Activated naive CD4-positive, alpha-beta T cell treated with anti-CD3 and anti-CD28 coated beads, Interleukin-2, amount 50 U/mL, for 72 hours (primary cell): ENCODE measurements at places on chromosomes 6 and 20. TPM values are rescaled to one million over a fixed set of nuclear protein-coding genes. Genes with fewer than 3 reads are reported as not detected.

DNA sequence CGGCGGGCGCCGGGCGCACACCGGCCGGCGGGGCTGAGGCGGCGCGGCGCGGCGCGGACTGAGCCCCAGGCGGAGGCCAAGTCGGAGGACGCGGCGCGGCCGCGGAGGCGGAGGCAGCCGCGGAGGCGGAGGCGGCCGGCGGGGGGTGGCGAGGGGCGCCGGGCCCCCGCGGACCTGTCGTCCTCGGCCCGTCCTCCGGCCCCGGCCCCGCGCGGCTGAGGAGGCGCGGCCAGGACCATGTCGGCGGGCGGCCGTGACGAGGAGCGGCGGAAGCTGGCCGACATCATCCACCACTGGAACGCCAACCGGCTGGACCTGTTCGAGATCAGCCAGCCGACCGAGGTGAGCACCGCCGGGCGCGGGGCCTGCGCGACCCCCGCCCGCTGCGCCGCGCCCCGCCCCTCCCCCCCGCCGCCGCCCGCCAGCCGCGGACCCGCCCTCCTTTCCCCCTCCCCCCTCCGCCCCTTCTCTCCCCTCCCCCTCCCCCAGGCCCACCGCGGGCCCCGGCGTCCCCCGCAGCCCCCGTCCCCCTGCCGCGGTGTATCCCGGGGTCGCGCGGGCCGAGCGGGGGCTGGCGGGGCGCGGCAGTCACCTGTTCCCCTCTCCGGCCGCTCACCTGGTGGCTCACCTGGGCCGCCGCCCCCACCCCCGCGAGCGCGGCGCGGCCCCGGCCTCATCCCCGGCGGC, at the start of gene AFDN:
Gene AFDN (plus strand): TSS at position 16 of the 687 bp plus-strand sequence. CDS start 222 bp downstream, at position 238.
- DNase-seq: no peak

VSX1 gene
- not detected for total RNA-seq

SLCO4A1 gene
- total RNA-seq: 39.3 TPM

- no peak for DNase-seq
These were observed 33.8 kb downstream of the RRBP1 start for GRCh38 chr20:17648315-17648646.

DNA sequence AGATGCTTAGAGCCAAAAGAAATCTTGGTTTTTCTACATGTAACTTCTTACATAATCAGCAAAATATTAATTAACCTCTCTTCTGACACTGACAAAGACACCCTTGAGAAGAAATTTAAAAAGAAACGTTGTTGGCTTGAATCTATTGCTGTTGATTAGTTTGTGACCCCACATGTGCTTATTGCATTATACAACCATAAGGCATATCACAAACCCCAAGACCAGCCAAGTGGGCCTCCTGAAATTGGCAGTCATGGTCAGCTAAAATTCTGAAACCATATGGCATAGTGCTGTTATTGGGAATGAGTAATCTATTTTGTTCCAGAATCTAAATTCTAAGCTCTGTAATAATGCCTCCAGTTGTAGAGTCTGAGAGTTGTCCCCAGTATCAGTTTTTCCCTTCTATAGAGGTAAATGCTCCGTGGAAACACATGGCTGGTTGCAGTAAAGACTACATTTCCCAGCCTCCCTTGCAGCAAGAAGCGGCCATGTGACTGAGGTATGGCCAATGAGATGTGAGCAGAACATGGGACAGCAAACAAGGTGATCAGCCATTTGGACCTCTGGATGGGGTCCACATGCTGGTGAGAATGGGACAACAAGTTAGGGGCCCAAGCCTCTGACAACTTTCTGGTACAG, 42.3 kb upstream of the PTPN1 start:
- DNase-seq: no peak

RIMS4 gene
- 0.18 TPM for total RNA-seq

- no peak for DNase-seq
These were observed 56.4 kb downstream of the TTI1 start for GRCh38 chr20:37976887-37977286.

DNA sequence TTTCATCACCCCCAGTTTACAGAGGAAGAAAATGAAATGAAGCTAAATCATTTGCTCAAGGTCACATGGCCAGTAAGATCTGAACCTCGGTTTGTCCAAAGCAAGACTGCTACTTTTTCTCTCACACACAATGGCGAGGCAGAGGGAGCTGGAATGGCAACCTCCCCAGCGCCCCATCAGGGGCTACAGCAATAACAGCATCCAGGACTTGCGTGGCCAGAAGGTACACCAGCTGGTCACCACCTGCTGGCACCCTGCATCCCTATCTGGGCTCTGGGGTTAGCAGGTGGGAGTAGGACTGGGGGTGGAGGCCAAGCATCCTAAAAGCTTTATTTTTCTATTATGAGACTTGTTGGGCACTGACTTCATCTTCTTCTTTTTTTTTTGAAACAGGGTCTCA, 41.3 kb downstream of the TTI1 start:
- no peak for DNase-seq

DNA sequence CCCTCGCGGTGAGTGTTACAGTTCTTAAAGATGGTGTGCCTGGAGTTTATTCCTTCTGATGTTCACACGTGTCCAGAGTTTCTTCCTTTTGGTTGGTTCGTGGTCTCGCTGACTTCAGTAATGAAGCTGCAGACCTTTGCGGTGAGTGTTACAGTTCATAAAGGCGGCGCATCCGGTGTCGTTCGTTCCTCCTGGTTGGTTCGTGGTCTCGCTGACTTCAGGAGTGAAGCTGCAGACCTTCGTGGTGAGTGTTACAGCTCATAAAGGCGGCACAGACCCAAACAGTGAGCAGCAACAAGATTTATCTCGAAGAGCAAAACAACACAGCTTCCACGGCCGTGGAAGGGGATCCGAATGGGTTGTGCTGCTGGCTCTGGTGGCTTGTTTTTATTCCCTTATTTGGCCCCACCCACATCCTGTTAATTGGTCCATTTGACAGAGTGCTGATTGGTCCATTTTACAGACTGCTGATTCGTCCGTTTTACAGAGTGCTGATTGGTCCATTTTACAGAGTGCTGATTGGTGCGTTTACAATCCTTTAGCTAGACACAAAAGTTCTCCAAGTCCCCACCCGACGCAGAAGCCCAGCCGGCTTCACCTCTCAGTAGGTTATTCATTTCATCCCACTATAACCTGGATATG, 48.2 kb upstream of the ARG1 start:
- DNase-seq: no peak

PARD6B gene
- total RNA-seq: 6.9 TPM

DNA sequence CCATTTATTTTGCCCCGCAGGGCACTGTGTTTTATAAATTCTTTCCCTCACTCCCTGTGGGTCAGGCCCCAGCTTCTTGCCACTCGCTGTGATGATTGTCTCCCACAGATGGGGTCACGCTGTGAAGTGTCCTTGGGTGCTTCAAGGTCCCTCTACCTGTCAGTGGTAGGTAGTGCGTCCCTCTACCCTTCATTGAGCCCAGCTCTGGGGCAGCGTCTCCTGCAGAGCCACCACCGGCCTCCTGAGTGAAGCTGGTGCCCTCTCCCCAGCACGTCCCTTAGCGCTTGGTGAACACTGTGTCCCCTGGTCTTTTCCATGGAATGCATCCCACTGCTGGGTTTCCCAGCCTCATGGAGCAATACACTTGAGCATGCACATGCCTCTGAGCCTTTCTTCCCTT, 108.2 kb downstream of the NRN1 start:
- DNase-seq: no peak

STXBP5 gene
- 17.7 TPM for total RNA-seq

DNA sequence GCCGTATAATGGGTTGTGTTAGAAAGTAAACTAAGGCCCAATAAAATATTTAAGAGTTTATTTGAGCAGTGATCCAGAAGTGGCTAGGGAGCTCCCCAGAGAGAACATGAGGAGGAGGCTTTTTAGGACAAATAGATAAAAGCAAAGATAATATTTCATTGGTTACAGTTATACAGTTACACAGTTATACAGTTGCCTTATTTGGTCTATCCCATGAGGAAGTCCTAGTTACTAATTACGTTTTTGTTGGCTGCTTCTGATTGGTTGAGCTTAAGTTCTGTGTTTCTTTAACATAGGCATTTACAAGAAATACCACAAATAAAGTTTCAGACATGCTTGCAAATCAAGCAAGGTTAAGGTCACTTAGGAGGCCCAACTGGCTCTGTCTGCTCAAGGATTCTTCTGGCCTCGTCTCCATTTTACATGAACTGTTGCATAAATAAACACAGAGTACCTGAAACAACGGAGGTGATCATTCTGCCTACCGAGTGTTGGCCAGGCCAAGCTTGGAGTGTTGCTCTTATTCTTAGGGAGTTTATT, 7.0 kb downstream of the UBD start:
- DNase-seq: no peak

DNA sequence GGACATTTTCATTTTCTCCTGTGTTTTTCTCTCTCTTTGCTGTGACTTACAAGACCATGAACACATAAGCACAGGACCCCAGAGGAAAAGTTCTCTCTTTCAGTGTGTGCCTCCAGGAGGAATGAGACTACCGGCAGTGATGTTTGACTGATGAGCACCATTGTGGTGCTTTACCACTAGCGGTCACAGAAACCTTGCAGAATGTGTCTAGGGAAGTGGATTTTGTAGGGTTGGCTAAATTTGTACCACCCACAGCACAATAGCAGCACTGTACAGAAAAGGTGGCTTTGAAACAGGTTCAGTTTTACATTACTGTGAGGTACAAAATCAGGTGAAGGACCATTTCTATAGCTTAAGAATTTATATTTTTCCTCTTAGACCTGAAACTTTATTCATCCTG, 301.9 kb upstream of the SUPT3H start:
- DNase-seq: no peak

SLPI gene
- total RNA-seq: not detected

DNA sequence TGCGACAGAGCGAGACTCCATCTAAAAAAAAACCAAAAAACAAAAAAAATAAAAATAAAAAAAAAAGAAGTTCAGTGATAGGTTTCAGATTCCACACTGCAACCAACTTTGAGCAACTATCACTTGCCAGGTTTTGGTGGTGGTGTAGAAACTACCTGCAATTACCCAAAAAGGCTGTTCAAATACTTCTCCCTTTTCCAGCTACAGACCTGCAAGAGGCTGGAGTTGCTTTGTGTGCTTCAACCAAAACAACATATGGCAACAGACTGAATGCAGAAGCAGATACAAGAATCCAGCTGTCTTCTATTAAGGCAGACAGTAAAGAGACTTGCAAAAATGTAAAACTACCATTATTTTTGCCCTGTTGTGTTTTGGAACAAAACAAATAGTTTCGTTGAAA, 9.3 kb upstream of the BCAS1 start:
- DNase-seq: no peak

- no peak for DNase-seq
These were observed 284.1 kb upstream of the MANEA start for GRCh38 chr6:95293257-95293656.

LY6G5B gene
- total RNA-seq: 26.5 TPM

DNA sequence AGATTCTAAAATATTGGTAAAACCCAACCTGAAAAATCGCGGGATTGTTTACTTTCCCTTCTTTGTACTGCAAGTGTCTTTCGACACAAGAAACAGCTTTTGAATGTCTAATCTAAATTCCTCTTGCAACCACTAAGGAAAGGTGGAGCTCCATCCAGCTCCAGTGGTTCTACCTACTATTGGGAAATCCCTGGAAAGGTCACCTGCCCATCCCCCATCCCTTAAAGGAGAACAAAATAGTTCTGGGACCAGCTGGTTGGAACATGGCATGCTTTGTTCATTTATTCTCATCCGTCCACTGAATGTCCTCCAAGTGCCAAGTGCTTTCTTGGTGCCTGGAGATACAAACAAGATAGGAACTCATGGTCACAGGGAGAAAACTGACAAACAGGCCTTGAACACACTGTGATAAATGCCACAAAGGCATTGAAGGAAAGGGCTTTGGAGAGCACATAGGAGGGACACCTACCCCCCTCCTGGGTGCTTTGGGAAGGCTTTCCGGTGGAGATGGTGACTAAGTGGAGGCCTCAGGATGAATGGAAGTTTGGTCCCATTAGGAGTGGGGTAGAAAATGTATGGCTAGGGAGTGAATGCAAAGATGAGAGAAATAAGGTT, 2.3 kb upstream of the CITED2 start:
- DNase-seq: no peak

MUCL3 gene
- not detected for total RNA-seq

GRCh38 chr6:47348316-47348863, 38.7 kb upstream of the TNFRSF21 start:
- DNase-seq: no peak

MCUR1 gene
- 27.4 TPM for total RNA-seq

- DNase-seq: no peak
These were observed 11.6 kb upstream of the VNN1 start for GRCh38 chr6:132725471-132725870.

GRCh38 chr6:111657146-111657545, 51.5 kb upstream of the TRAF3IP2 start:
- no peak for DNase-seq

- no peak for DNase-seq
These were observed 14.6 kb upstream of the CFAP206 start for GRCh38 chr6:87393026-87393622.

DNA sequence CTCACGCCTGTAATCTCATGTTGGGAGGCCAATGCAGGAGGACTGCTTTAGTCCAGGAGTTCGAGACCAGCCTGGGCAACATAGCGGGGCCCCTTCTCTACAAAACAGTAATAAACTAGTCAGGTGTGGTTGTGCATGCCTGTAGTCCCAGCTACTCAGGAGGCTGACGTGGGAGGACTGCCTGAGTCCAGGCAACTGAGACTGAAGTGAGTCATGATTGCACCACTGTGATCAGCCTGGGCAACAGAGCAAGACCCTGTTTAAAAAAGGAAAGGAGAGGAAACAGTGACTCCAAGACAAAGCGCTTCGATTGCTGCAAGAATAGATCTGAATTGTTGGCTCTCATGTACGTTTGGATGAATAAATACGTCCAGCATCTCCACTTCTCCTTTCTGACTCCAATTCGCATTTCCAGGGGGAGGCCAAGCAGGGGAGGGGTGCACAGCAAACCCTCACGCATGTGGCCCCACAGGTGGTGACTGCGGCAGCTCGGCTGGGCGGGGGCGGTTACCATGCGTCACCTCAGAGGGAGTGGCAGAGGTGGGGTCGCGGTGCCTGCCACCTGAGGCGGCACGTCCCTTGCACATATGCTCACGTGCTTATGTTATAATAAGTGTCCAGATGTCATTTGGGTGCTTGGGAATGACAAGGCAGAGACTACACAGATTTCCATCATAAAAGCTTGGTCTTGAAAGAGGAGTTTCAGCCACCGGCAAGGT, 95.1 kb upstream of the MPC1 start:
- no peak for DNase-seq

VWA7 gene
- total RNA-seq: 2.6 TPM

PSORS1C1 gene
- 3.2 TPM for total RNA-seq

PTCRA gene
- not detected for total RNA-seq

GSTA1 gene
- not detected for total RNA-seq

DNA sequence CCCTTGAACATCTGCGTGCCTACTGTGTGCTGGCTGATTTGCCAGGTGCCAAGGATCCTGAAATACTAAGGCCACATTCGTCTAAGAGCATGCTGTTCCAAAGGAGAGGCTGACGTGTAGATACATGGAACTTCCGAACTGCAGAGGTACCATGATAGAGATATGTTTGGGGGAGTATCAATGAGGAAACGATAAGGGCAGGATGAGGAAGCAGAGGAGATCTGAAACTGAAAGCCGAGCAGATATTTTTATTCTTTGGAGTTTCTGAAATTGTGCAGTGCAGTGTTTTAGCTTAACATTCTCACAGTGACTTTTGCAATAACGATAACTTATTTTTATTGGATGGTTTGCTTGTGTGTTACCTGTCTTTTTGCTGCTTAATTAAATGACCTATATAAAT, 24.3 kb downstream of the BMP6 start:
- no peak for DNase-seq

- no peak for DNase-seq
These were observed 68.6 kb downstream of the TENT5A start for GRCh38 chr6:81683912-81684311.
